Hippocampal formation (tissue), 2 donors: ENCODE measurements at places on chromosomes 2 and 18.
A peak's percentile ranks its signal among the peaks of the same experiment; 100 is the strongest.

GRCh38 chr2:59713577-59713976 is 839.9 kb downstream of the BCL11A start:
- no peak for DNase-seq

- DNase-seq, result no peak
These were observed 19.3 kb upstream of the CD302 start for GRCh38 chr2:159817283-159817682.

GRCh38 chr18:25516121-25516520 is 164.2 kb upstream of the ZNF521 start:
- DNase-seq, result no peak

DNA sequence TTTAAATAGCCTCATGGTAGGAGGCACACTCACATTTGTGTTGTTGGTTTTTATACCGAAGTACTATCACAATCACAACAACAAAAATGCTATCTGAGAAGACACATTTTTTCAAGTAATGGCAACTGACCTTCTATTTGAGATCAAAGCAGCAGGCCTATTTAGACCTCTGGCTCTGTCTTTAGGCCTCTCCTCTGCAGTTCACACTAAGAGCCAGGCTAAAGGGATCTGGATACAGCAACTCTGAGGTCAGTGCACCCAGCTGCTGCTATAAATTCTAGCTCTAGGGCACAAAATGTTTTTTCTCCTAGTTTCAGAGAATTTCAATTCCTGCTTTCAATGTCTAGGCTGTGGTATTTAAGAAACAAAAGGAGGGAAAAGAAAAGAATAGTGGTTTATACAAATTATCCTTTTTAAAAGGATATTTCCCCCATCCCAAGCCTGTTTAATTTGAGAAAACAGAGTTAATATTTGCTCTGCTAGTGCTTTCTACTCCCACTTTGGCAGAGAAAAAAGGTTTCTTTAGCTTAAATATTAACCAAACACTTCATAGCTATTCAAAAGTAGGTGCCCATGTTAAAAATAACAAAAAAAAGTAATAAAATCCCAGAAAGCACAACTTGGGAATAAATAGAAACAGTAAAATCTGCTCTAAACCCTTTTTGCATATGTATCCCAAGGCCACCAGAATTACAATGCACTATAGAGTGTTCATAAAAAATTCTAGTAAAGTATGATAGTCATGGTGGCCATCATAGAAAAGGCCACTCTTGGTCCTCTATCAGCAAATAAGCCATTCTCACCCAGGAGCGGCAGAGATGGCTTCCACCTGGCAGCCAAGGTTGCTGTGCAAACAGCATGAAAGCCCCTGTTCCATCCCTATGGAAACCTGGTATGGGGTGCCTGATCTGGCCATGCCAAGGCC is 293.6 kb upstream of the SESTD1 start:
- no peak for DNase-seq

GRCh38 chr18:8153887-8154583 is 455.2 kb upstream of the RAB12 start:
- no peak for DNase-seq

- no peak for DNase-seq
These were observed 1.4 kb downstream of the MBD2 start for GRCh38 chr18:54222922-54223567.

DNA sequence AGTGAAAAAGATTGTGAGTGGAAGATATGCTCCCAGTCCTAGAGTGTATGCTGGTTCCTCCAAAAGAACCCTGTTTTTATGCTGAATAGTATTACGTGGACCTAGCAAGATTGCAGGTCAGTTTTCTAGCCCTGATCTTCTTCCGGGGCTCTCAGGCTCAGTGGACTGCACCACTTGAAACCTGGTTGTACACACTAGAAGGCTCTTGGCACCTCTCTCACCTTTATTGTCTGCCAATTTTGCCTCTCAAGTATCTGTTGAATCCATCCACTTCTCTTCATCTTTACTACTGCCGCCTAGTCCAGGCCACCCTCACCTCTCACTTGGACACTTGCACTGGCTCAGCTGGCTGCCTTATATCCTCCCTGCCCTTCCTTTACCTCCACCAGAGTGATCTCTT is 16.8 kb downstream of the TTC39C start:
- no peak for DNase-seq

DNA sequence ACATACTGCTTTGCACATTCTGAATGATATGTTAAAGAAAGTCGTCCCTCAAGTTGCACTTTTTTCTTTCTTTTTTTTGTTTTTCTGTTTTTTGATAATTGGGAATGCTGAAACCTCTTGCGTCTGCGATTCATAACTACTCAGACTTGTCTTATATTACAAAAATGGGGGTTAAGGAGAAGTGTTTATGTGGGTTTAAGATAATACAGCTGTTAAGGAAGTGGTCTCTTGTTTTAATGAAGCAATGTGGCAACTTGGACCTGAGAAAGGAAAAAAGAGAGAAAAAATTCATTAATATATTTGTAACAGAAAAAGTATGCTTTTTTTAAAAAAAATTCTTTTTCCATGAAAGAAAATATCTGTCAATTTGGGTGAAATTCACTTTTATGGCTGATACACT is 268.5 kb upstream of the CCDC68 start:
- DNase-seq, result no peak

GRCh38 chr2:72883356-72883962 is 3.7 kb upstream of the SPR start:
- no peak for DNase-seq

GRCh38 chr2:234680688-234681619 is 184.1 kb upstream of the ARL4C start:
- DNase-seq, result no peak

- DNase-seq, result no peak
These were observed 37.5 kb downstream of the POLR1A start for GRCh38 chr2:86068136-86068588.

DNA sequence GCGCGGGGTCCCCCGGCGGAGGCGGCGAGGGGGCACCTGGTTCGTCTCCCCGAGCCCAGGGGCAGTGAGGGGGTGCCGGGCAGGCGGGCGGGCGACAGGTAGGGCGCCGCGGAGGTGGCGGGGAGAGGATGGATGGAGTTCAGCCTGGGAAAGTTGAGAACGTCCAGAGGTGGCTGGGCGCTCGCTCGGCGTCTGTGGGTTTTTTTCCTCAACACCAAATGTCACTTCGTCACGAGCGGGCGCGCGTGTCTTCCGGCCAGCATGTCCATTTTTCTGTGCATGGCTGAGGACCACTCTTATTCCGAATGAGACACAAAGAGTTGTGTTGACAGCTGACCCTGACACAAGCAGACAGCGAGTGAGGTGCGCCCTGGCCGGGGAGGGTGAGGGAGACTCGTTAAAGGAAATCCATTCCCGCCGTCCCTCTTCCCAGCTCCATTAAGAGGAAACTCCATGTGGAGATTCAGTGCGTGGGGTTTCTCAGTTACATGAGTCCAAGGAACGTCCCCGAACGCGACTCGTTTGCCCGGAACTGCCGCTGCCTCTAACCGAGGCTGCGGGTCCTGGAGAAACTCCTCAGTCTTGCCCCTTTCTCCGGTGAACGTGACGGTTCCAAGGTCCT is 859 bp downstream of the GREB1L start:
- peak; percentile 14 for DNase-seq

GRCh38 chr2:191638079-191638801 is 39.7 kb upstream of the NABP1 start:
- no peak for DNase-seq

- DNase-seq, result no peak
These were observed 196.3 kb downstream of the PDE1A start for GRCh38 chr2:182230561-182230960.

DNA sequence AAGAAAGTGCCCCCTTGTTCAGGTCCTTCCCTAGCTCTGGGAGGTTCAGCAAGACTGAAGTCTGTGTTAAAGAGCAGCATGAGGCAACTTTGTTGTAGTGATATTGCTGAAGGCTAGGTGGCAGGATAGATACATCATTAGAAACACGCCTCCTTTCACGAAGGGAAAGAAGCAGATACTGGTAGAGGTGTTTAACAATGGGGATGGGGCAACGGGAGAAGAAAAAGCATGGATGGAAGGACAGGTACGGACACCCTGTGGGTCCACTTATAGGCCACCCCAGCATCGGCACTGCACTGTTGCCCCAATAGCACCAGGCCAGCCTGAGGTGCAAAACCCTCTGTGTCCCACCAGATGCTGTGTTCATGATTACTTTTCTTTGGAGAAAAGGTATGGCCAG is 3.5 kb upstream of the IGFBP5 start:
- DNase-seq, result peak; percentile 82

- no peak for DNase-seq
These were observed 139.4 kb downstream of the CYRIA start for GRCh38 chr2:16526193-16526592.

GRCh38 chr18:44799382-44799906 is 118.8 kb downstream of the SETBP1 start:
- no peak for DNase-seq

DNA sequence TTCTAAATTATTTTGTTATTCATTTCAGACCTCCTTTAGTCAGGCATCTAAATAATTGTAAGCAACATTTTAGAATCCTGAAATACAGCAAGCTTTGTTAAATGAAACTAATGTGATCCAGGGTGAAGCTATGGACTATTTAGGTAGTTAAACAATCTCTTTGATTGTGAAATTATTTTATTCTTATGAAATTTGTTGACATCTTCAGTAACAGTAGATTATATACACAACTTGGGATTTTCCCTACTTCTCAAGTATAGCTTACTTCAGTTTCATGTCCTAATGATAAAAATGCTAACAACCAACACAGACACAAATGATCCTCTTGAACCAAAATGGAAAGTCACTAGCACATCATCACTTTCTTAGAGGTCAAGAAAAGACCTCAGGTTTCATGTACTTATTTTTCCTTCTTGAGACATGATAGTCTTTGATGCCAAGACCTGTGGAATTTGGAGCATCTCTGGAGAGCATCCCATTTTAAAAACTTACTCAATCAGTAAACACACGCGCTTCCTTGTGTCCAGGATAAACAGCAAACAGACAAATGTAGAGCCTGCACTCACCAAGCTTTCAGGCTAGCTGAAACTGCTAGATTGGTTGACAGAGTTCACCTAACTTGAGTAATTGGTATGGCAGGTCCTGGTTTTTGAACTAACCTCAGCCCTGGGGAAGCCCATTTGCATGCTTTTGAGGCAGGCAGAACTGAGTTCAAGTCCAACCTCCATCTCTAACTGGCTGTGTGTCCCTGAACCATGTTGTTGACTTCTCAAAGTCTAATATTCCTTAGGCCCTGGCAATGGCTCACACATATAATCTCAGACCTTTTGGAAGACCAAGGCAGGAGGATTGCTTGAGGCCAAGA is 47.8 kb downstream of the KCTD18 start:
- no peak for DNase-seq

DNA sequence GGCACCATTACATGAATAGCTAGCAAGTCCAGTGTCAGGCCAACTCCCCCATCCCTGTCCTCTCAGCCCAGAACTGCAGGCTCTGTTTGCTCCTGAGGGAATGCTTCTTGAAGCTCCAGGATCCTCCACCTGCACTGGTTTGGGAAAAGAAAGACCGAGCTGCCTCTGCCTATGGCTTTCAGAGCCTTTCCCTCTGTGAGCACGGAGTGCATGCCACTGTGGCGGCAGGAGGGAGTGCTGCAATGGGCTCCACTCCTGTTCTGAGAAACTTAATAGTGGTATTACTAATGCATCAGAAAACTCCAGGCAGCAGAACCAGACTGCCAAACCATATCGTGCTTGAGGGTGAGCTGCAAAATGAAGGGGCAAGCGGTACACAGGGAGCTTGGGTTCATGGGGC is 271.8 kb downstream of the SRBD1 start:
- no peak for DNase-seq

GRCh38 chr2:123906361-123906760 is 118.7 kb upstream of the CNTNAP5 start:
- DNase-seq, result no peak

DNA sequence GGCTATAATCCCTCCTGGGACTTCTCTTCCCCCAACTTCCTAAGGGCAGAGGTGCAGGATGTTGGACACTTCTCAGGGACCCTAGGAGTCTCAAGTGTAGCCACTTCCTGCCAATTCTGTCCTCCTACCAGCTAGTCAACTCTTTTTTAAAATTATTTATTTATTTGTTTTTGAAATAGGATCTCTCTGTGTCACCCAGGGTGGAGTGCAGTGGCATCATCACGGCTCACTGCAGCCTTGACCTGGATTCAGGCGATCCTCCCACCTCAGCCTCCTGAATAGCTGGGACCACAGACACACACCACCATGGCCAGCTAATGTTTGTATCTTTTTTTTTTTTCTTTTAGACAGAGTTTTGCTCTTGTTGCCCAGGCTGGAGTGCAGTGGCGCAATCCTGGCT is 11.5 kb downstream of the SFTPB start:
- no peak for DNase-seq
